Hematopoietic multipotent progenitor cell treated with erythropoietin and hydrocortisone succinate and interleukin-3 and kit ligand, for 4 days (in vitro differentiated cells): ENCODE measurements at places on chromosomes 1 and 21.

DNA sequence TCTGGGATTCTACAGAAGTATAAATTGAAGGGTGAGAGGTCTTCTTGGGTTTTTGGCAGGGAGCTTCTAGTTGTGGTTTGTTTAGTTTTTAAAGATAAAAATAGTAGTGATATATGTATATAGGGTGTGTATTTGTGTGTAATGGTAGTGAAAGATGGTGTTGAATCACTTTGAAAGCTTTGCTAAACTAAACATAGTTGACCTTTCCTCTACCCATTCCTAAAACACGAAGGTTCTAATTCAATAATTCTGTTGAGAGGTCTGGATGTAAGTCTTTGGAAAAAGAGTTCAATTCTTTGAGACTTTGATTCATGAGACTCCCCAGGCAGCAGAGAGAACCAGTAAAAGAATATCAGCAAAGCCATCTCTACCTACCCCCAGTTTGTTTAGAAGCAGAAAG, 247.9 kb upstream of the DUSP10 start:
- DNase-seq: no peak

GRCh38 chr1:215878843-215879242, 311.7 kb downstream of the KCTD3 start:
- no peak for DNase-seq

- no peak for DNase-seq
These were observed 15.2 kb upstream of the GJB5 start for GRCh38 chr1:34739613-34740012.

- no peak for DNase-seq
These were observed 116.0 kb downstream of the CASZ1 start for GRCh38 chr1:10680487-10680886.
